ENCODE measurements at places on chromosomes 12 and 14.
A peak's percentile ranks its signal among the peaks of the same experiment; 100 is the strongest.

GRCh38 chr12:4049298-4050080, 176.3 kb upstream of the PARP11 start:
- no peaks in the 10 kb centered on the region for H3K27me3 ChIP-seq
- H3K36me3 ChIP-seq = no peaks in the 10 kb centered on the region
- no peak for DNase-seq
- no peaks in the 10 kb centered on the region for H3K4me1 ChIP-seq

GRCh38 chr14:70515811-70516210, 19.0 kb downstream of the ADAM20 start:
- H3K27me3 ChIP-seq = no peaks in the 10 kb centered on the region
- H3K27ac ChIP-seq = no peak overlapping the region
- peaks cover 10% of the 10 kb centered on the region for H3K4me1 ChIP-seq

GRCh38 chr12:54156578-54156977, 32.2 kb downstream of the SMUG1 start:
- H3K27me3 ChIP-seq = peaks cover 4% of the 10 kb centered on the region
- H3K4me1 ChIP-seq = no peaks in the 10 kb centered on the region
- no peak for DNase-seq
- H3K4me3 ChIP-seq = no peak overlapping the region

DNA sequence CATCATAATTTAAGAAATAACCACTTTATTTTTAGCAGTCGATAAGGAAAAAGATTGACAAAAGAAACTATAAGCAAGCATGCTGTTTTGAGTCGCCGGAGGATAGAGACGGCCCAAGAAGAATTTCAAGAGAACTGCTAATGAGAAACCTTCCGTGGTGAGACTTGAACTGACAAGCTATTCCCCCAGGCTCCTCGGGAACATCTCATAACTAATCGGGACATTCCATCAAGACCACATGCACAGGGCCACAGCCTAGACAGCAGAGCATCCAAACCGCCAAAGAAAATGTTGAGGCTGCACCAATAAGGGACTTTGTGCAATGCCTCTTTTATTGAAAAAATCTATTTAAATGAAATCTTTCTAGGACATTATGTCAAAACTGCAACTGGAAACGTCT, 51.0 kb downstream of the YEATS4 start:
- H3K4me1 ChIP-seq = no peaks in the 10 kb centered on the region
- DNase-seq = no peak
- no peaks in the 10 kb centered on the region for H3K36me3 ChIP-seq
- no peak overlapping the region for H3K27ac ChIP-seq

GRCh38 chr14:63205044-63205575, 867 bp downstream of the RHOJ start:
- no peak for DNase-seq
- H3K27me3 ChIP-seq = no peaks in the 10 kb centered on the region
- no peak overlapping the region for H3K4me3 ChIP-seq
- H3K27ac ChIP-seq = no peak overlapping the region
- no peaks in the 10 kb centered on the region for H3K36me3 ChIP-seq
- H3K4me1 ChIP-seq = peaks cover 4% of the 10 kb centered on the region

GRCh38 chr14:35390577-35391387, 13.8 kb downstream of the NFKBIA start:
- H3K27ac ChIP-seq = no peak overlapping the region
- H3K27me3 ChIP-seq = no peaks in the 10 kb centered on the region
- peak; percentile 96 for DNase-seq
- H3K4me1 ChIP-seq = peaks cover 11% of the 10 kb centered on the region
- H3K36me3 ChIP-seq = no peaks in the 10 kb centered on the region
- H3K4me3 ChIP-seq = no peak overlapping the region

DNA sequence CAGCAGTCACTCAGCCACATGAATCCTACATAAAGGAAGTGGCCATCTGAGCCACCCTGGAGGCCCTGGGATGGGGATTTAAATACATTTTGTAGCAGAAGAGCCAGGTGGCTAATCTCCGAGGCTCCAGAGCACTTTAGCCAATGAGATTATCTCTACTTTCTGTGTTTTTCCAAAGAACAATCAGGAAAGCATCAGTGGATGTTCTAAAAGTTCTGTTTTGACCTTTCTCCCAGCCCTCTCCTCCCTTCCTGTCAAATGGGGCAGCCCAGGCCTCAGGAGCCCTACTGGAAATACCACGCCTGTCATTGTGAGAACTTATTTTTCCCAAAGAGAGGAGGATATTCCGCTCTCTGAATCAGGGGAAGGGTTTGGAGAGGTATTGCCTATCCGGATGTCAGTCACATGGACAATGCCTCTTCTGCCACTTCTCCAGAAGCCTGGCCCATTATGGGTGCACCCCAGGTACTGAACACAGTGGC, 336.8 kb upstream of the FKBP4 start:
- DNase-seq = no peak
- H3K27ac ChIP-seq = no peak overlapping the region
- H3K4me1 ChIP-seq = peaks cover 13% of the 10 kb centered on the region
- no peaks in the 10 kb centered on the region for H3K36me3 ChIP-seq
- H3K27me3 ChIP-seq = no peaks in the 10 kb centered on the region
- H3K4me3 ChIP-seq = no peak overlapping the region

DNA sequence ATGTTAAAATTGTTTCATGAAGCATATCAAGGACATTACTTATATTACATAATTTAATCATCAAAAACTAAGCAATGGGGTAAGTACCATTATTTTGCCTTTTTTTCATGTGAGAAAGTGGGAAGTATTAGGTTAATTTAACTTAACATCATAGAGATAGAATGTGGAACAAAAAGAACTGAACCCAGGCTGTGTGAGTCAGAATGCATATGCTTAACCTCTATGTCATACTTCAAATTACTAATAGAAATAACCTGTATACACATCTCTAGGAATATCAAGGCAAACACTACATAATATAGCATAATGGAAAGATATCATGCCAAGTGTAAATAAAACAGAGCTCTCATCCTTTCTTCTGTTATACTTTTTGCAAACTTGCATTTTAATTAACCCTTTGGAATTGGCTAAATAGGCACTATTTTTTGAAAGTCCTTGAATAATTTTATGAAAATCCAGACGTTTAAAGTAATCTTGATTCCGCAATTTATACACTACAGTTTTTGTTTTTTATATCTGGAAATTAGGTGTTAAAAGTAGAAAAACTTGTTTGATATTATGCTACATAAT, 777.7 kb downstream of the SLC6A15 start:
- DNase-seq = no peak
- no peak overlapping the region for H3K4me3 ChIP-seq
- no peaks in the 10 kb centered on the region for H3K27me3 ChIP-seq
- no peak overlapping the region for H3K27ac ChIP-seq

DNA sequence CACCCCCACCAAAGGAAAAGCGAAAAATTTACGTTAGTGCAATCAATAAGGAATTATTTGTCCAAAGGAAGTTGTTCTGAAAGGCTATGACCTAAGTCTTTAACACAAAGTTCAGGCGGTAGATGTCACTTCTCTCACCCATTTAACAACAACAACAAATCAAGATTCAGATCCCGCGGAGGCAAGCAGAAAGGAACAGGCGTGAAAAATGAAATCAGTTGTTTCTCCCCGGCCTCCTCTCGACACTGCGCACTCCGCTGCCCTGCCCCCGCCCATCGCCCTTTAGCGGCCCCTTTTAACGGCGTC, 1.4 kb downstream of the DENND5B start:
- peak overlapping the region; percentile 50 for H3K27ac ChIP-seq
- peak overlapping the region; percentile 68 for H3K4me3 ChIP-seq
- peaks cover 17% of the 10 kb centered on the region for H3K27me3 ChIP-seq
- H3K4me1 ChIP-seq = peaks cover 10% of the 10 kb centered on the region
- peak; percentile 16 for DNase-seq

GRCh38 chr14:64388533-64389285, 556 bp downstream of the MTHFD1 start:
- peaks cover 21% of the 10 kb centered on the region for H3K4me1 ChIP-seq
- no peaks in the 10 kb centered on the region for H3K27me3 ChIP-seq
- no peaks in the 10 kb centered on the region for H3K36me3 ChIP-seq
- peak overlapping the region; percentile 82 for H3K27ac ChIP-seq

DNA sequence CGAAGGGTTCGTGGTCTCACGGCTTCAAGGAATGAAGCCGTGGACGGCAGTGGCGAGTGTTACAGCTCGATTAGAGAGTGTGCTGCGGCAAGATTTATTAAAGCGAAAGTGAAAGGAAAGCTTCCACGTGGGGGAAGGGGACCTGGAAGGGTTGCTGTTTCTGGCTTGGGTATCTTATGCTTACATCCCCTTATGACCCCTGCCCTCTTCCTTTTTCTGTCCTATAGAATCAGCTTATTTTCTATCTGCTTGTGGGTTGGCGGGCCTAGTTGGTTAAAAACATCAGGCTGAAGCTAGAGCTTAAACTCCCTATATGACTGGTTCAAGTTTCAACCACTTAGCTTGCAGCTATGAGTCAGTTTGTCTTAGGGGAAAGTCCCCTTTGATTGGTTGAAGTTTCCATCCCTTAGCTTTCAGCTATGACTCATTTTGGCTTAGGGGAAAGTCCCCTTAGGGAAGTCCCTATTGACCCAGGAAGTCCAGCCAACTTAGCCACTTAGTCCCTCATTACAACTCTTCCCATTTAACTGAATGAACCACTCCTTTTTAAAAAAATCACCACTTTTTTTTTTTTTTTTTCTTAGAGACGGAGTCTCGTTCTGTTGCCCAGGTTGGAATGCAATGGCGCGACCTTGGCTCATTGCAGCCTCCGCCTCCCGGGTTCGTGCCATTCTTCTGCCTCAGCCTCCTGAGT, 1494.7 kb upstream of the TMEM132C start:
- H3K36me3 ChIP-seq = no peaks in the 10 kb centered on the region
- no peak overlapping the region for H3K27ac ChIP-seq
- no peaks in the 10 kb centered on the region for H3K4me1 ChIP-seq
- no peaks in the 10 kb centered on the region for H3K27me3 ChIP-seq
- no peak overlapping the region for H3K4me3 ChIP-seq

- no peak overlapping the region for H3K27ac ChIP-seq
- H3K27me3 ChIP-seq = no peaks in the 10 kb centered on the region
- no peak for DNase-seq
- no peak overlapping the region for H3K4me3 ChIP-seq
These were observed 218.9 kb downstream of the LRFN5 start for GRCh38 chr14:41825622-41826021.

DNA sequence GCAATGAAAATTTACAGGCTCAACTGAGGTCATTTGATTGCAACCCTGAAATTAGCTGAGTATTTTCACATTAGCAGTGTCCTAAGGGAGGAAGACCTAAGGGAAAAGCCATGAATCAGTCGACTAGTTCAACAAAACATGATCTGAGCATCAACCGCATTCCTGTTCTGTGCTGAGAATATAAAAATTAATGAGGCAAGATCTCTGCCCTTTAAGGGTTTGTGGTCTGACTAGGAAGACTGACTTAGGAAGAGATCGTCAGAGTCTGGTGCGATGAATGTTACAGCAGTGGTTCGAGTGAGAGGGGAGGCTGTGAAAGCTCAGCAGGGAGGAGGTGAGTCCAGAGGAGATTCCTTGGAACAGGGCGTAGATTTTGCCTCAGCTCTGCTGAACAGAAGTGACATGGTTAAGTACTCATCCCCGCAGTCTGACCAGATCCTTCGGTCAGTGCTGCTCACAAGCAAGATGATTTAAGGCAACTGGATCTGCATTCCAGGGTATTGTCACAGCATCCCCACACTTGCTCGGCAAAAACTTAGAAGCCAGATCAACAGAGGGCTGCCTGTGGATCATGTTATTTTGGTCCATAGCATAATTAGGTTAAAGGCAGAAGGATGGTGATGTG, 49.6 kb downstream of the BMAL2 start:
- H3K27ac ChIP-seq = no peak overlapping the region
- no peaks in the 10 kb centered on the region for H3K4me1 ChIP-seq
- H3K36me3 ChIP-seq = no peaks in the 10 kb centered on the region

DNA sequence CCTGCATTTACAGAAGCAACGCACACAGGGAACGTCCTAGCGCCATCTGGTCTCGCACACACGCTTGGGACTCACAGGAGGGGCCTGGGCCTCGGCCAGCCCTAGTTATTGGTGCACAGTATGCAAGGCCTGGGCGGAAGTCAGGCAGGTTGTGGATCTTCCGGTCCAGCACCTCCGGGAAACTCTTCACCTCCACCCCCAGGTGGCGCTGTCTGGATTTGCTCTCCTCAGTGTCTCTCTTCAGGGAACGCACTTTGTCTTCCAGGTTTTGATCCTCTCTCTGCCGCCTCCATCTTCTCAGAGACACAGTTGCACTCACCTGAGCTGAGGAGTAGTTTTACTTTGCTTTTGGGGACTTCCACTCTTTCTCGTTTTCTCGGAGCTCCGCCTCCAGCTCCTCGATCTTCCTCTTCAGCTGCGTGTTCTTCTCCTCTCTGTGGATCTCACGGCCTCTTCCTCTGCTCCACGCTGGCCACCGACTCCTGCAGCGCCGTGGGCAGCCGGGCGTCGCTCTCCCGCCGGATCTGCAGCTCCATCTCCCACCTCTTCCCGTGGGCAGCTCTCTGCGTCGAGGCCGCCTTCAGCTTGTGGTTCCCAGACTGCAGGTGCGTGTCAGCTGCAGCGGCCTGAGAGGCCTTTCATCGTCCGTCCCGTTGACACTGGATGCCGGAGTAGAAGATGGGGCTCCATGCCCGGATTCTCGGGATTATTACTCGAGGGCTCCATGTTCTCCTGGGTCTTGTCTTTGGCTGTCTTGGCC, 933.8 kb downstream of the TMEM121 start:
- no peaks in the 10 kb centered on the region for H3K27me3 ChIP-seq
- DNase-seq = no peak
- no peak overlapping the region for H3K4me3 ChIP-seq
- no peak overlapping the region for H3K27ac ChIP-seq

DNA sequence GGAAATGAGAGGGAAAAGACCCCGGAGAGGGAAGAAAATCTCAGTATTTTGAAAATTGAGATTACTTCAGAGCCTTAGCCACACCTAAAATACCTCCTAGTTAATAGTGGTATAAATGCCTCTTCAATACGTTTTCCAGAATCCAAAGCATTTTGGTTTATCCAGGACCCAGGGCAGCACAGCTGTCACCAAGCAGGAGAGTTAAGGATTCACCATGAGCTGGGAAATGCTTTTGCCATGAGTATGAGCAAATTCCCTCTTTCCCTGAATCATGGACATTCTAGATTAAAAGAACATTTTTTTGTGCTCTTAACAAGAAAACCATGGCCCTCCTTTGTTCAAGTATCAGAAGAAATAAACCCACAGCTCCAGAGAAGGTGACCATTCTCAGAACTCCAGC, 21.8 kb upstream of the RTRAF start:
- peaks cover 58% of the 10 kb centered on the region for H3K36me3 ChIP-seq
- no peaks in the 10 kb centered on the region for H3K4me1 ChIP-seq
- H3K27me3 ChIP-seq = no peaks in the 10 kb centered on the region
- DNase-seq = no peak

DNA sequence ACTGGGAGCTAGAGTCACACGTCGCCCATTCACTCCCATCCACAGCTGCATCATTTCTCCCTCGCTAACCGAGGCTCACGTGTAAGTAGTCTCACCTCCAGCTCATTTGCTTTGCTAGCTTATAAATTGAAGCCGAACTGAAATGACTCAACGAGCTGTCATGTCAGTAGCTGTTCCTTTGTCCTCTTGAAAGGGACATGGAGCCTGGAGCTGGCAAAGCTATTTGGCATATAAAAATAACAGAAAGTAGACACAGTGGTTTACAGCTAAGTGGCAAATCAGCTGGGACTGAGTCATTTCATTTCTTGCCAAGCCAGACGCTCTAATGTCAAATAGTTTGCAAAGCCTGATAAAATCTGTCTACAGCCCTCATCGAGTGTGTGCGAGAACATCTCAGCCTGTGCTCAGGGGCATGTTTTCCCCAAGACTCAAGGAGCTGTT, 114.4 kb upstream of the TMEM233 start:
- no peaks in the 10 kb centered on the region for H3K4me1 ChIP-seq
- H3K27ac ChIP-seq = no peak overlapping the region
- H3K27me3 ChIP-seq = no peaks in the 10 kb centered on the region
- no peaks in the 10 kb centered on the region for H3K36me3 ChIP-seq
- DNase-seq = no peak

GRCh38 chr12:24198070-24198469, 248.6 kb upstream of the SOX5 start:
- H3K27me3 ChIP-seq = no peaks in the 10 kb centered on the region
- H3K4me3 ChIP-seq = no peak overlapping the region
- H3K4me1 ChIP-seq = no peaks in the 10 kb centered on the region
- no peak for DNase-seq
- no peak overlapping the region for H3K27ac ChIP-seq
- no peaks in the 10 kb centered on the region for H3K36me3 ChIP-seq

Data from CD14-positive monocyte (primary cell).